ENCODE measurements at places on chromosomes 6 and 20. TPM values are rescaled to one million over a fixed set of nuclear protein-coding genes. Genes with fewer than 3 reads are reported as not detected.
A peak's percentile ranks its signal among the peaks of the same experiment; 100 is the strongest.

Gene CALHM4
- not detected for polyA plus RNA-seq

Gene SPTLC3
- not detected for polyA plus RNA-seq

Gene PABPC1L
- 2.6 TPM for polyA plus RNA-seq

Gene DEFB124
- polyA plus RNA-seq = not detected

DNA sequence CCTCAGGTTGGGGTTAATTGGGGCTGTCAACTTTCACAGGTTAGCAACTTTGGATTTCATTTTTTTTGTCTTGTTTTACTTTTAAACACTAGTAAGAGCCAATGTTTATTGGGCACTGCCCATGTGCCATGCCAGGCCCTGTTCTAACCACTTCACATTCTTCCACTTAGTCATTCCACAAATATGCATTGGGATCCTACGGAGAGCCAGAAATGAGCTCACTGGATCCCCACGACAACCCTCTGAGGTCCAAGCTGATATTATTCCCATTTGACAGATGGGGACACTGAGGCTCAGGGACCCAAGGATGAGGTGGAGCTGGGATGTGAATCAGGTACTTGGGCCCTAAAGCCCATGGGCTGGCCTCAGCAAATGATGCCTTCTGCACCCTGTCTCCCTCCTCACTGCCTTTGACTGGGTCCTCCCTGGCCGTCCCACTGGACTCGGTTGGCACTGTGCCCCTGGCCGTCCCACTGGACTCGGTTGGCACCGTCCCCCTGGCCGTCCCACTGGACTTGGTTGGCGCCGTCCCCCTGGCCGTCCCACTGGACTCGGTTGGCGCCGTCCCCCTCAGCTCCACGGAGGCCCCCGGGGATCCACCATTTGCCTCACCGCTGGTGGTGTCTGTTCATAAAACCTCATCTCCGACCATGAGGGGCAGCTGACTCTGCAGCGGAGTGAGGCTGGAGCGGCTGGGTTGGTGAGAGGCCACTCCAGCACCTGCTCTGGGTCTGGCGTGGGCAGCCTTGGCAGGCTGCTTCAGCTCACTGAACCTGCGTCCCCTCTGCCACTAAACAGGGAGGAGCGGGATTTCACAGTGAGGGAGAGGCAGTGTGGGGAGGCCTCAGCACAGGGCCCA lies 4.8 kb upstream of the PMEPA1 start:
- DNase-seq = no peak

DNA sequence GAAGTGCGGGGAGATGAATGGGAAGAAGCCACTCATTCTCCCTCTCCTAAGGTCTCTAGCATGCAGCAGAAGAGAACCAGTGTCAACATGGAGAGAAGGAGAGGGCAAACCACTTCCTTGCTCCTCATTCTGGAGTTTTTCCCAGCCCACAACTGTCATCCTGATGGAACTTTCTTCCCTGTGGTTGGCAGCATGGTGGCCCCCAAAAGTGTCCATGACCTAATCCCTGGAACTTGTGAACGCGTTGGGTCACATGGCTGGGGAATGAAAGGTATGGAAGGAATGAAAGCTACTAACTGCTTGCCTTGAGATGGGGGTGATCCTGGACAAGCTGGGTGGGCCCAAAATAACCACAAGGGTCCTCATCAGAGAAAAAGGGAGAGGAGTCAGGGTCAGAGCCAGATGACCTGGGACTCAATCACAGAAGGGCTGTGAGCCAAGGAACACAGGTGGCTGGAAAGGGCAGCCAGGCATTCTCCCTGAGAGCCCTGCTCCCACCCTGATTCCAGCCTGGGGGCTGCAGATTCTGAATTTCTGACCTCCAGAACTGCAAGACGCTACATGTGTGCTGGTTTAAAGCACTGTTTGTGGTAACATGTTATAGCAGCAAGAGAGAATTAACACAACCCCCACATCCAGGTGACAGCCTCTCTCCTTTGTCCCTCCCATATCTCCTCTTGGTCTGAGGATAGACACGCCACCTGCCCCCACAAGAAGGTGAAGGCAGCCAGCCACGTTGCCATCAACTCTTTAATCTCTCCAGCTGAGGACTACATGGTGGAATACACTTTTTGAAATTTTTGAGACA lies 63.2 kb downstream of the PYGB start:
- no peak for DNase-seq

DNA sequence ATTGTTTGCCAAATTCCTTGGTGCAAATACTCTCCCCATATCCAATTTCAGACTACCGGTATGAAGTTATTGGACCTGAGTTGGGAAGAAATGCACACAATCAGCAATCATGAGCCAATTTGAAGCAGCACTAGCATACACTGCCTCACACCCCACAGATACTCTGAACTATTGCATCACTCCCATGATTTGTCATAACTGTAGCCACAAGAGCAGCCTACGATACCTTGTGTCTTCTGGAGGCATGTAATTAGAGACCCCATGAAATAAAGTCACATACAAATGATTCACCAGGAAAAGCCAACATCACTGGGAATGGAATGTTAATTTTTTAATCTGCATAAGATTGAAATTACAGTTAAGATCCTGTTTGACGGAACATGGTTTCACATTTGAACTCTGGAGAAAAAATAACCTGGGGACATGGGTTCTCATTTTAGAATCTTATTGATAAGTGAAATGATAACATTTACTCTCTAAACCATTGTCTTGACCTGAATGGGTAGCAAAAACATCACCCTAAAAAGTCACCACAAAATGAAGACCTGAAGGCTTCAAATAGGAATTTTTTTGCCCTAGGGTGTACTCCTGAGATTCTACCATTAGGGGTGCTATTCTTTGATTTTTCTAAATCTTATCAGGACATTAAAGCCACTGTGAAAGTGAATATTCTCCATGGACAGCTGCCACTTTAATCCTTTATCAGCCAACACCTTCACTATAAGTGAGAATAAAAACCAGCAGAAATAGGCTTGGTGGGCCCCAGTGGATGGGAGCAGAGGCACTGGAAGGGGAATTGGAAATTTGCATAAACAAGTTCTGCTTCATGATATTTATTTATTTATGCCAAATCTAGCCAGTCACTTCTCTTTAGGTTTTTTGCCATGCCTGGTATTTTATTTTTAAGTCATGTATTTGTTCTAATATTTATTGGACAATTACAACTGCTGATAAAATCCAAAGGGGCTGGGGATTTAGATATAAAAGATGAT lies 34.5 kb upstream of the HBS1L start:
- no peak for DNase-seq

DNA sequence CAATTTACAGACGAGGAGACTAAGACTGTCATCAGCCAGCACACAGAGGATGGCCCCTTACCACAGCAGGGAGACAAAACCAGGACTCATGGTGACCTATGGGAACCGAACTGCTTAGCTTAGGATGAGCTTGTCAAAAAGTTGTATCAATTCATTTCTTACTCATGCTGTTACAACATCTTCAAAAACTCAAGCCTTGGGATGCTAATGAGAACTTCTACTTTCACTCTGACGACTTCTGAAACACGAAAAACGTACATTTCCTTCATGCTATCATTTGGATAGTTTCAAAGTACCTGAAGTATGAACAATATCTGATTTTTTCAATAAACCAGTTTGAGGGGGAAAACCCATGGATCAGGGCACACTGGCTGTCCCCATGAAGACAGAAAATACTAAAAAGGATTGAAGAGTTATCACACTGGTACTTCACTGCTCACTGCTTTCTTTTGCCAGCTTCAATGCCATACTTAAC lies 31.9 kb downstream of the HIVEP2 start:
- DNase-seq = no peak

DNA sequence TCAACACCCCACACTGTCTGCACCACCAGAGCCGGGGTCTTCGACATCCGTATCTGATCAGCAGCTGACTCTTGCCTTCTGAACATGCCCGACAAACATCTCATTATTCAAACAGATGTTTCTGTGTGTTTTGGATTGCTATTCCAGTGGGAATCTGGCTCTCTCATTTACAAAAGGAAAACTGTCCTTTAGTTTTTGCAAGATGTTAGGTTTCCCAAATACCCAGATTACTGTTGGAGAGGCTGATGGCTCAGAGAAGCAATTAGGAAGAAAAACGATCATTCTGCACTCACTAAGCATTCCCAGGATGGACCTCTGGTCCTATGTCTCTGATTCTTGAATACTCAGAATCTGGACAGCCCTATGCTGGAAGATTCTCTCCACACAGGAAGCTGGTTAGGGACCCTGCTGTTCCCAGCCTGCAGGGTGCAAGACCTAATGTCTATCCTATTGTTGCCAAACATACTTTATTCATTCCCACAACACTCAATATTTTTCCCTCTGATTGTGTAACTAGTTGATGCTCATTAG lies 532.9 kb downstream of the CDH26 start:
- no peak for DNase-seq

GRCh38 chr20:44532981-44533331 lies 11.1 kb upstream of the SERINC3 start:
- DNase-seq = no peak

- no peak for DNase-seq
Measured at GRCh38 chr6:163998496-163998895, 584.0 kb downstream of the QKI start.

- DNase-seq = no peak
Measured at GRCh38 chr20:44914924-44915323, 5.1 kb downstream of the PABPC1L start.

DNA sequence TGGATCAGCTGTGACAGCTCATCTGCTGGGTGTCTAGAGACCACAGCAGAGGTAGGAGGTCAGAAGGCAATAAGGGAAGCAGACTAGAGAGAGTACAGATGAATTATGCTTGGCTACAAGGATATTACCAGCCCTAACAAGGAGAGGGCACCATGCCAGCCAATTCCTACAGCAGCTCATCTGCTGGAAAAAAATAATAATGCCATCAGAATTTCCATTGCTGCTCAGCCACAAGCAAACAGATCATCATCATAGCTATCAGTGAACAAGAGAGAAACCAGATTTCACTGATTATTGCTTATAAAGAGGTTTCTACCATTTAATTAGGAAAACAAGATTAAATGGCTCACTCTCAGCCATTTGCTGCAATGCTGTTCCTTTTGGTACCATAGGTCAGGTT lies 66.5 kb downstream of the PSMG4 start:
- no peak for DNase-seq

- DNase-seq = peak; percentile 12
Measured at GRCh38 chr20:3716195-3716834, 3.9 kb upstream of the SIGLEC1 start.

GRCh38 chr6:155050311-155050710 lies 55.2 kb downstream of the TIAM2 start:
- DNase-seq = no peak

GRCh38 chr6:105849746-105850145 lies 236.4 kb upstream of the PRDM1 start:
- DNase-seq = no peak

DNA sequence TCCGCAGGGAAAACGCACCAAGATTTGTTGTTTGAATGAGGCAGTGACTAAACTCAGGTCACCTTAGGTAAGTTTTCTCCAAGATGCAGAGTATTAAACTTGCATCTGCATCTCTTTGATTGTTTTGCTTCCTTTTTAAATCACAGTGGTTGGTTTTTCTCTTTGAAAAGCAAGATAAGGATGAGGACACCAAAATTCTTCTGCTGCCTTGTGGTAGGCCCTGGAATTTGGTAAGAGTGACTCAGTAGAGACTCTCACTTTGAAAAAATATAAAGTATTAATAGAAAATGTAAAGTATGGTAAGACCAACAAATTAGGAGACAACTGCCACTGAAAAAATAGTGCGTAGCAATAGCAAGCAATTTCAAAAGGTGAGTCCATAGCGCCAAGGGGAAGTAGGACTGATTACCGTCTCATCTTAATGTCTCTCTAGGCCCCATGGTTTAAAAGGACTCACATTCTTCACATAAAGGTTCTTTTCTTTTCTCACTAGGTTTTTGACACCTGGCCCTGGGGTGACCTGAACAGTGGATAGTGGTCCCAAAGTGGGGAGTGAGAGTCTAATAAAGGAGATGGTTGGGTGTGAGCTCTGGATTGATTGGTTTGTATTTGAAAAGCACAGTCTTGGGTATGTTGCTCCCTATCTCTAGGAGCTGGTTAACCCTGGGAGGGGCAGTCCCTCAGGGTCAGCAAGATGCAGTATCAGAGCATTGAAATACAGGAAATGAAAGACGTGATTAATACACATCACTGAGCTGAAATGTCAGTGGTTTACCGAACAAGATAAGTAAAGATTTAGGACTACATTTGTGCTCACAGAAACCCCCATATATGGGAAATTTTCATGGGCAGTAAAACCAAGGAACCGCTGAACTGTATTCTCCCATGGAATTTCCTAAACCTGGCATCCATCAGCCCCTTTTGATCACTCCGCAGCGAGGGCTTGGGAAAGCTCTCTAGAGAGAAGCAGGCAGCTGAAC lies 221.2 kb downstream of the SLC24A3 start:
- no peak for DNase-seq

GRCh38 chr20:59519707-59520014 lies 84.7 kb upstream of the PHACTR3 start:
- no peak for DNase-seq

DNA sequence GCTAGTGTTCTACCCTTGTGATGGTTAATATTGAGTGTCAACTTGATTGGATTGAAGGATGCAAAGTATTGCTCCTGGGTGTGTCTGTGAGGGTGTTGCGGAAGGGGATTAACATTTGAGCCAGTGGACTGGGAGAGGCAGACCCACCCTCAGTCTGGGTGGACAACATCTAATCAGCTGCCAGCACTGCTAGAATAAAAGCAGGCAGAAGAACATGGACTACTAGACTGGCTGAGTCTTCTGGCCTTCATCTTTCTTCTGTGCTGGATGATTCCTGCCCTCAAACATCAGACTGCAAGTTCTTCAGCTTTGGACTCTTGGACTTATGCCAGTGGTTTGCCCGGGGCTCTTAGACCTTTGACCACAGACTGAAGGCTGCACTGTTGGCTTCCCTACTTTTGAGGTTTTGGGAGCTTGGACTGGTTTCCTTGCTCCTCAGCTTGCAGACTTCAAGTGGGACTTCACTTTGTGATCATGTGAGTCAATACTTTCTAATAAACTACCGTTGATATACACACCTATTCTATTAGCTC lies 50.1 kb downstream of the SDHAF4 start:
- no peak for DNase-seq

DNA sequence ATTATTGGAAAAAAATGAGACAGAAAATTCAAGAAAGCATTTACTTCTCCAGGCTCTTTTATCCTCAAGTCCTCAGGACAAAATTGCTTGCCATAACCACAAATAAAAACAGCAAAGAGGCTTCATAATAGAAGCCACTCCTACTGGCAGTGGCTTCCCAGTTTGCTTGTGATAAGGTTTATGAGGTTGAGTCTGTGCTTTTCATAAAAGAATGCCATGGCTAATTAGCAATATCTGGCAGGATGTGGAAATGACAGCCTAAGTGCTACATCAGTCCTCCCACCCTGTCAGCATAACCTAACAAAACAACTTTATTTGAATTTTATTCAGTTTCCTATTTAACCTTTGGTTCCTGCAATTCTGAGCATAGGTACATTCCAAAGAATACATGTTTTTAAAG lies 80.9 kb upstream of the HTR1E start:
- no peak for DNase-seq

Measured in naive B cell (primary cell).